T-helper 17 cell (primary cell): ENCODE measurements at places on chromosomes 6 and 20. TPM values are rescaled to one million over a fixed set of nuclear protein-coding genes. Genes with fewer than 3 reads are reported as not detected.
A peak's percentile ranks its signal among the peaks of the same experiment; 100 is the strongest.

GRCh38 chr20:8912731-8913130, 156.2 kb upstream of the PLCB4 start:
- DNase-seq = no peak

DNA sequence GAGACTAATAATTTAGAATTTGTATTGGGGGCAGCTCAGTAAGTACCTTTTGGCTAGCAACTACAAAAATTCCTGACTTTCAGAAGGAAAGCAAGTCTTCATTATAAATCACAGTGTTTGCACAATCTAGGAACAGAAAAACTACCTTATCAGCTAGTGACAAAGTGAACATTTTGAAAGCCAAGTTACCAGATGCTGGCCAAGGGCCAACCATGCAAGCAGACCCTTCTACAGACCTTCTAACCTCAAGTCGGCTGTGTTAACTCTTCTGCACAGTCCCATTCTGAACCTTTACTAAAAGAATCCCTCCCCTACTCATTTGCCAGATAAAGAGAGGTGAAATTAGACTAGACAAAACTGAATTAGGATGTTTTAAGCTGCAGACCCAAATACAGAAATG, 341.9 kb downstream of the COL12A1 start:
- no peak for DNase-seq

DNA sequence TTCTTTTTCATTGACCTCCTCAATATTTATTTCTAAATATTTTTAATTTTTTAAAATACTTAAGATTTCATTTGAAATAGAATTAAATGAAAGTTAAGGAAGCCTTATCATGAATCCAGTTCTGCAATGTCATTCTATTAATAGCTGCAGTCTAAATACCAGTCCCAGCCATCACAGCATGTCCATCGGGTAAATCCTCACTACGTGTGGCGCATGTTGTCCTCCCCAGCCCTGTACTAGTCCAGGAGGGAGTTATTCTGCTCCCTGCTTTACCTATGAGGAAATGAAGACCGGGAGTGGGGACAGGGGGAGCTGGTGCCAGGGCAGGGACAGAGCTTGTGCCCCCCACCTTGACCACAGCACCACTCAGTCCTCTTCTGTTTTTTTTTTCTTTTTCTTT, 125.1 kb upstream of the QKI start:
- no peak for DNase-seq

RIN2 gene
- 1.2 TPM for total RNA-seq

DNA sequence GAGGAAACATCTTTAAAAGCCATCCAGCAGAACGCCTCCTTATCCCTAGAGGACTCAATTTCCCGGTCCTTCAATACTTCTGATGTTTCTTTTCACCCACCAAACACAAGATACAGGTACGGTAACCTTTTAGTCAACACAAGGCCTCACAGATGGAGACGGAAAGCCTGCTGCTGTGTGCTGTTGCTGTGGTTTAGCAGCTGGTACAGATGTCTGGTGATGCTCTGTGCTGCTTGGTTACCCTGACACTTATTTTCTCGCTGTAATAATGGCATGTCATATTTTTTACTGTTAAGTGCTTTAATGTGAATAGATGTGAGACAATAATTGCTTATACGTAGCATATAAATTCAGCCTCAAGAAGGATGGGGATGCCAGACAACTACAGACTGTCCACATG, 25.3 kb downstream of the GMDS start:
- no peak for DNase-seq

- DNase-seq = no peak
Measured at GRCh38 chr20:62487561-62488354, 12.0 kb upstream of the GATA5 start.

SYCP2 gene
- 6.0 TPM for total RNA-seq

TSBP1 gene
- total RNA-seq = not detected

HRH3 gene
- total RNA-seq = not detected

DNA sequence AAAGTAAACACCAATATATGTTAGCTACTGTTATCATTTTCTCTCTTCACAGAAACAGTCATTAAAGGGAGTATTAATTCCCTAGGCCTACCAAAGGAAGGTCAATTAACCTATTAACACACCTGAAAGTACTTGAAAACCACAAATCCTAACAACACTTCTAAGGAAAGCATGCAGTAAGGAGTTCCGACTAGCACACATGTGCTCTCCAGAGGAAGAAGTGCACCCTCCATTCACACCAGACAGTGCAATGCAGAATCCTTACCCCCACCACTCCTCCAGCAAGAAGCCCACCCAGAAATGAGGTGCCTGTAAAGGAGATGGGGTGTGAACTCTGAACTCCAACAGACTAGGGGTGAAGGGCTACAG, 58.7 kb downstream of the EPB41L2 start:
- no peak for DNase-seq

DNA sequence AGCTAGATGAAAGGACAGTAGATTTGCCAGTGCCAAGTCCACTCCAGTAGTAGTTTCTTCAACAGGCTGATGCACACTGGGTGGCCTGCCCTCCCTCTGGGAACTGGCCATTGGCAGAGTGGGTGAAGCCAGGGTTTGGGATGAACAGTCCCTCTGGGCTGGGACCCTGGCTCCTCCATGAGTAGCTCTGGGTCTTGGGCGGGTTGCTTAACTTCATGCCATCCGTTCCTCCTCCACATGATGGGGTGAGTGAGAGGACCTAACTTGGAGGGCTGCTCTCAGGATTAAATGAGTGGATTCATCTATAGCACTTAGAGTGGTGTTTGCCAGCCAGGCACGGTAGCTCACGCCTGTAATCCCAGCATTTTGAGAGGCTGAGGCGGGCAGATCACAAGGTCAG, 47.2 kb downstream of the PLAGL2 start:
- no peak for DNase-seq

- no peak for DNase-seq
Measured at GRCh38 chr6:70051197-70052124, 185.1 kb downstream of the COL19A1 start.

GRCh38 chr6:2705256-2705655, 45.5 kb downstream of the MYLK4 start:
- DNase-seq = no peak

GRCh38 chr20:33648396-33649004, 13.6 kb upstream of the C20orf144 start:
- DNase-seq = no peak

DNA sequence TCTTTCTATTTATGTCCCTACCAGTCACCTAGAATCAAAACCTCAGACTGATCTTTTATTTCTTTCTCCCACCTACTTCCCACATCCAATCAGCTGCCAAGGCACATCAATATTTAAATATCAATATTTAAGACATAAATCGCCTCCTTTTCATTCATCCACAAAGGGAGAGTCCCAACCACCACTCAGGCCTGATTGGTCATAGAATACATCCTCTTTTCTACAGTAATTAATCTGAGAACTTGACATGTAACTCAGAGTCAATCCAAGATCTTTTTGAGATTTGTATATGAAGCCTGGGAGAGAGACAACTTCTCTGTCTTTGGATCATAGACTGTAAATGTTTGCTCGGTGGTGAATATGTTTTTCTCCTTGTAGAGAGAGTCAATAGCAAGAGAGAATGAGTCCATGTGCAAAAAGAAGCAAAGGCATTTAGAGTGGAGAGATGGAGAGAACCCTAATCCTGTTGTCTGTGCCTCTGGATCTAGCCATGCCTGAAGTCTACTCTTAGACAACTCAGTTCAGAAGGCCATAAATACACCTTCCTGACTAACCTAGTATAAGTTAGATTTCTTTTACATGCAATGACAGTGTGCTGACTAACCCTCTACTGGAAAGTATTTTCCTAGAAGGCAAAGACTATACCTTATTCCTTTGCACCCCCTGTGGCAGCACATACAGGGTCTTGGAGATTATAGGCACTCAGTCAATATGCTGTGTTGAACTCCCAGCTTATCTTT, 12.1 kb upstream of the NEDD9 start:
- DNase-seq = no peak

NRM gene
- 5.6 TPM for total RNA-seq

GRCh38 chr20:22568872-22569344, 15.5 kb downstream of the FOXA2 start:
- no peak for DNase-seq

GRCh38 chr6:44678252-44678935, 290.9 kb downstream of the CDC5L start:
- no peak for DNase-seq

GRCh38 chr6:152100183-152100618, 292.7 kb downstream of the ESR1 start:
- DNase-seq = no peak

GPX5 gene
- total RNA-seq = not detected

PSORS1C1 gene
- not detected for total RNA-seq

- no peak for DNase-seq
Measured at GRCh38 chr6:33206864-33207551, 1.3 kb upstream of the RING1 start.

DNA sequence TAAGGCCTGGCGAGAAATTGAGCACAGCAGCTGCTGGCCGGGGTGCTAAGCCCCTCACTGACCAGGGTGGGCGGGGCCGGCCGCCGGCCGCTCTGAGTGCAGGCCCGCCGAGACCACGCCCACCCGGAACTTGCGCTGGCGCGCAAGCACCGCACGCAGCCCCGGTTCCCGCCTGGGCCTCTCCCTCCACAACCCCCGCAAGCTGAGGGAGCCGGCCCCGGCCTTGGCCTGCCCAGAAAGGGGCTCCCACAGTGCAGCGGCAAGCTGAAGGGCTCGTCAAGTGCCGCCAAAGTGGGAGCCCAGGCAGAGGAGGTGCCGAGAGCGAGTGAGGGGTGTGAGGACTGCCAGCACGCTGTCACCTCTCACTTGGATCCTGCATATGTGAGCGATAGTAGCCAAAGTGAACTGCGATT, 251.2 kb downstream of the GJA1 start:
- no peak for DNase-seq

DNA sequence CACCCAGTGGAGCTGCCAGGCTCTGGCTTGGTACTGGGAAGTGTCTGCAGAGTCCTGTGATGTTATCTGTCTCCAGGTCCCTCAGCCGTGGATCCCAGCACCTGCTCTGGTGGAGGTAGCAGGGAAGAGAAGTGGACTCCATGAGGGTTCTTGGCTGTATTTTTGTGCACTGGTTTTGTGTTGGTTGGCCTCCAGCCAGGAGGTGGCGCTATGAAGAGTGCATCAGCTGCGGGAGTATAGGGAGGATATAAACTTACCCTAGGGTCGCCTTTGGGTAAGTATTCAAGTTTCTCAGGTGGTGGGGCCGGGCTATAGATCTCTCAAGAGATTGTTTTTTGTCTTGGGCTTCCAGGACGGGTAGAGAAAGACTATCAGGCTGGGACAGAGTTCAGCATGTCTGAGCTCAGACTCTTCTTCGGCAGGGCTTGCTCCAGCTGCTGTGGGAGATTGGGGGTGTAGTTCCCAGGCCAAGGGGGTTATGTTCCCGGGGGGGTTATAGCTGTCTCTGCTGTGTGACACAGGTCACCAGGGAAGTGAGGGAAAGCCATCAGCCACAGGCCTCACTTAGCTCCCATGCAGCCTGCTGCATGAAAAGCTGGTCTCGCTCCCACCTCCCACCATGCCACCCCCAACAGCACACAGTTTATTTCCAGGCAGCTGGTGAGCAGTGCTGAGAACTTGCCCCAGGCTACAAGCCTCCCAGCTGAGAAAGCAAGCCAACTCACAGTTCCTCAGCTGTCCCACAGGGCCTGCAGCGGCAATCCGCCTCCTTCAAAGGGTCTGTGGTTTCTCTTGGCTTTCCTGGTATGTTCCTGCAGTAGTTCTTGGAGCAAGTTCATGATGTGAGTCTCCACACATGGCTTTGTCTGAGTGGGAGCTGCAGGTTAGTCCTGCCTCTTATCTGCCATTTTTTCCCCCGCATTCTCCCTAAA, 115.7 kb downstream of the AIG1 start:
- DNase-seq = no peak

- peak; percentile 74 for DNase-seq
Measured at GRCh38 chr6:108782179-108783041, 65.8 kb upstream of the ARMC2 start.

GRCh38 chr20:9928955-9929354, 90.1 kb upstream of the PAK5 start:
- no peak for DNase-seq

DNA sequence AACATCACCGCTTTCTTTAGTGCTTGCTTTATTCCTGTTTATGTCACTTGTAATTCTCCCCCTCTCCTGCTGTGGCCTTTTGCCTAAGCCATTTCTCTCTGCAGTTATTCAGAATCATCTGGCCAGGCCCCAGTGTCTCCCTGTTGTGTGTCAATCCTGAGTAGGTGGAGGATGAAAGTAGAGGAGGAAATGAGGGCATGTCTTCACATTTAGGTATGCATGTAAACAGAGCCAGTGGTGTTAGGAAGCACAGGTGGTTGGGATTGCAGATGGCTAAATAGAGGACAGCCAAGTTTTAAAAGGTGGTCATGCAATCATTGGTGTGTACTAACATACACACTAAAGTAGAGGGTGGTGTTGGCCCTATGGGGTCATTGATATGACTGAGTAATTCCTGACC, 5.2 kb downstream of the PRSS35 start:
- no peak for DNase-seq

DNA sequence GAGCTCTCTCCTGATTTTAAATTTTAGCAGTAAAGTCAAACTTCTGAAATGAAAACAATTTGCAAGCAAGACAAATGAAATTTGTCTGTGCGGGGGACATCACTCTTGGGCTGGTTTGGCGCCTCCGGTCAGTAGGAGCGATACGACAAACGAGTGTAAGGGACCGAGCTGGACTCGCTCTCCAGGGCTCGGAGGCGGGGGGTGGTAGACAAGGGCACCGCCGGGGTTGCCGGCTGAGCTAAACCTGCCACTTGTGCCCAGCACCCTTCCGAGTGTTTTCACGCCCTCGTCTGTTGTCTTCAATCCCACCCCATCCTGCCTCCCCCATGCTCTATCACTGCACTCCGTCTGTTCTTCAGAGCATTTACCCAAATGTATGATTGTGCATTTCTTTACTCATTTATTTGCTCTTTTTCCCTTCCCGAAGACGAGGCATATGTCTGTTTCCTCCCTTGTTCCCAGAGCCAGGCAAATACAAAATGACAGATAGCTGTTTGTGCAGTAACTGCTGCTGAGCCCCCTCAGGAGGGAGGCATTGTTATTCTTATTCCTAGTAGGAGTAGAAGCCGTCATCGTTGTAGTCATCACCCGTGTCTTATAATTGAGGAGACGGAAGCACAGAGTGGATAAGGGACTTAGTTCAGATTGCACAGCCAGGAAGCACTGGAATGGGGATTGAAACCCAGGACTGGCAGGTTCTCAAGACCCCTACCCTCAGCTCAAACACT, 62.8 kb upstream of the APCDD1L start:
- DNase-seq = no peak

DNA sequence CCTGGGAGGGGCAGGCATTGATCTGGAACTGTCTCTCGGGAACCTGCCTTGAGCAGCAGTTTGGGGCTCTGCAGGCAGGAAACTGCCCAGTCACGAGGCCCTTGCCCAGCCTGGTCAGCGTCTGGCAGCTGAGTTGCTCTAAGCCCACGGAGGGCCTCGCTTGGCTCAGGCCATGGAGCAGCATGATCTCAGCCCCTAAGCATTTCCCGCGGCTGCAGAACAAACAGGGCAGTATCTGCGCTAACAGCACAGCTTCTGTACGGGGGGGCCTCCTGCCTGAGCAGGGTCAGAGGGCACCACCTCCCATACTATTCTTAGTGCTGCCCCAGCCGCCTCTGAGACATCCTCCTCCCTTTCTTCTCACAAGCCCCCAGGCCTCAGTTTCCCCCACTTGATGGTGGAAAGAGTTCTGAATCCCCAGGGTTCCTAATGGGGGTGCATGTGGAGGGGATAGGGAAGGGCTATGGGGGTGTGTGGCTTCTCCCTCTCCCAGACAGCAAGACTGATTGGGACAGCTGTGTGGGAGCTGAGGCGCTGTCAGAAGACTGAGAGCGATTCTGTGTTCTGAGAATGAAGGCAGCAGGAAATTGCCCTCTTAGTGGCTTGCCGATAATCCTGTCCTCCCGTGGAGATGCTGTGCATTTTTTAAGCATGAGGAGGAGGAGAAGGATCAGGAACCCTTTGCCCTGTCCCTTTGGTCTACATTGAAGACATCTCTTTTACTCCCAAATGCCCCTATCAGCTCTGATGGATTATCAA, 46.4 kb downstream of the MOCS1 start:
- DNase-seq = no peak
